ENCODE measurements at places on chromosomes 13 and 19.

- DNase-seq, result no peak
These were observed 17.5 kb downstream of the DYRK1B start for GRCh38 chr19:39816287-39817048.

GRCh38 chr19:29800100-29800825, 11.5 kb upstream of the CCNE1 start:
- DNase-seq, result no peak

DNA sequence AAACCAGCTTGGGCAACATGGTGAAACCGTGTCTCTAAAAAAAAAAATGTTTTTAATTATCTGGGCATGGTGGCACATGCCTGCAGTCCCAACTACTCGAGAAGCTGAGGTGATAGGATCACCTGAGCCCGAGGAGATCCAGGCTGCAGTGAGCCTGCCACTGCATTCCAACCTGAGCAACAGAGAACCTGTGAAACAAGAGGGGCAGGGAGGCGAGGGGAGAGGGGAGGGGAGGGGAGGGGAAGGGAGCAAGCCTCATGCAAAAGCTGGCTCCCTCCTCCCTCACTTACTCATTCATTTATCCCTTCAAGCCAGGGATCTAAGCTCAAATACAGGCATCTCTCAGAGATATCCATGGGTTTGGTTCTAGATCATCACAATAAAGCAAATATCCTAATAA, 8.9 kb downstream of the ATP7B start:
- no peak for DNase-seq

- no peak for DNase-seq
These were observed 293.6 kb downstream of the TEX29 start for GRCh38 chr13:111614009-111614408.

DNA sequence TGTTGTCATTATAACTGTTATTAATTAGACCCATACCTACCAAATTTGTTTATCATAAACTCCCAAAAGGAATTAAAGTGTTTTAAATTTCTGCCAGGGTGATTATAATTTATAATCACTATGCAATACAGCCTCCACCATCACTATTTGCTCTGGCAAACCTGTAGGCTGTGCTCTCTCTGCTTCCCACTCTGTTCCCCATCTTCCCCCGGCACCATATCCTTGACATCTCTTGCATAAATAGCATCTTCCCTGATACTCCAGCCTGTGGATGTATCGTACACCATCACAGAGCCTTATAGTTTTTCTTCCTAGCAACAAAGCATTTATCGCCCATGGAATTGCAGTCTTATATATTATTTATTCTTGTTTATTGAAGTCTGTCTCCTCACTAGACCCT, 181.5 kb upstream of the TSC22D1 start:
- DNase-seq, result no peak

DNA sequence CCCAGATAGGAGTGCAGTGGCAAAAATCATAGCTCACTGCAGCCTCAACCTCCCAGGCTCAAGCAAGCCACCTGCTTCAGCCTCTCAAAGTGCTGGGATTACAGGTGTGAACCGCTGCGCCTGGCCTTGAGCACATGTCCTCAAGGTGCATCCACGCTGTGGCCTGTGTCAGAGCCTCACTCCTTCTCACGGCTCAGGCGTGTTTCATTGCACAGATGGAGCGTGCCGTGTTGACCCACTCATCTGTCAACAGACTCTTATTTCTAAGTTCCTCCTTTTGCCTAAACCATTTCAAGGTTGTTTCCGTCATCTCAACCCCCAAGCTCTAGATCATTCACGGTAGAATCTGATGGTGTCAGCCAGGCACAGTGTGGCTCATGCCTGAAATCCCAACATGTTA, 28.2 kb downstream of the ATP8B3 start:
- no peak for DNase-seq

DNA sequence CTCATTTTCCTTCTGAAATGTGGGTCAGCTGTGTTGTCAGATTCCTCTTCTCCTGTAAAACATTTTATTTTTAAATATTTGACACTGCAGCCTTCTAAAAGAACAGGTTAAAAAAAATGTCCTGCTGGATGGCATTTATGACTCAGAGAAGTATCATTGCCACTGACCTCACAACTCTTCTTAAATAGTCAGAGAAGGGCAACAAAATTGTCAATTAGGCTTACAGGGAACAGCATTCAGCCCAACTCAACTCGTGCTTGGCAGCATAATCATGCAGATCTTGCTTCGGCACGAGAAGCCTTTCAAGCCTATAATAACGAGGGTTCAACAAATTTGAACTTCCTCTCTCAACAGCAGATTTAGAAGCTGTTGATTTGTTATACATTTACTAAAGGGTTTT, 296.7 kb upstream of the DACH1 start:
- no peak for DNase-seq

GRCh38 chr19:13056052-13056660, 46.5 kb downstream of the LYL1 start:
- DNase-seq, result peak; percentile 94
